Lower leg skin (tissue), 4 donors: ENCODE measurements at places on chromosomes 3 and 15.

GRCh38 chr3:99031778-99032177, 130.3 kb upstream of the DCBLD2 start:
- no peak for DNase-seq

GRCh38 chr15:39250001-39250400, 330.9 kb upstream of the THBS1 start:
- no peak for DNase-seq

GRCh38 chr3:51715977-51716294, 9.1 kb downstream of the GRM2 start:
- no peak for DNase-seq

- DNase-seq, result no peak
These were observed 13.3 kb upstream of the MYZAP start for GRCh38 chr15:57578288-57578900.

DNA sequence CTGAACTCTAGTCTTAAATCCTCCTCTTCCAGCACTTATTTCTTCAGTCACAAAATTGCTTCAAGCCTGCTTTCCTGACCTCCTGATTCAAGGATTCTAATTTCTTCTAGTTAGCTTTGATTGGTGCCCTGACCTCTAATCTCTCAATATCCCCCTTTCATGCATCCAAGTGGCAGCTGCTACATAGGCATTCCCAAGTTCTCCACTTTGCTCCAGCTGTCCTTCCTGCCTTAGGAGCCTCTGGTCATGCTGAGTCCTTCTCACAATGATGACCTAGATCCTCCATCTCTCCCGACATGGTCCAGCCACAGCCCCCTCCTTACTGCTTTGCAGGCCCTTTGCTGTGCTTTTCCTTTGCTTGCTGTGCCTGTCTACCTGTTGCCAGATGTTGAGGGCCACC, 347.8 kb upstream of the C2CD4B start:
- no peak for DNase-seq

DNA sequence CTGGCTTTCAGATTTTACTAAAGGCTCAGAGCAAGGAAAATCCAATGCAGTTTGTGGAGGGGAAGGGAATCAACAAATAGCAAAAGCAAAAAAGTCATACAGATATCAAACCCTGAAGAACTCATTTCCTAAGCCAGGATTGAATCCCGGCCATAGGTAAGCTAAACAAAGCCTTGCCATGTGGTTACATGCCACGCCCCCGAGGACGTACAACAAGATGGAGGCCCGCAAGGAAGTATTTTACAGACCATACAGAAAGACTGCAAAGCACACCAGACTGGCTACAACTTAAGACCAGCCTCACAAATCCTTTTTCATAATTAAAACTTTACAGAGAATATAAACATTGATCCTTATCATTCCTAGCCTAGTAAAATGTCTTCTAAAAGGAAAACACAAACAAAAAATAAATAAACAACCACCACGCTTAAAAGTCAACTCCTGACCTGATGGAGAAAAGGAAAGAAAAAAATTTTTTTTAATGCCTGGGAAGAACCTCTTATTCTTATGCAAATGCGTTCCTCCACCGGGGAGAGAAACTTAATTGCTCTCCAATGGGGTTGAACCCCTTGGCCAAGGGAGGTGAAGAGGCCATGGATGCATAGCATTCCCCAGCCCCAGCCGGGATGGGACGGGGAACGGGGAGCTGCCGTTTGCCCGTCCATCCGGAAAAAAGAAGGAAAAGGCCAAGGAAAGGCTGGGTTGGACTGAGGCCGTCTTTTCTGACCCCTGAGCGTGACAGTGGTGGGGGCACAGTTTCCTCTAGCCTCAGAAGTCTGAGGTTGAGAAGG, 39.3 kb downstream of the IL1RAP start:
- DNase-seq, result no peak

GRCh38 chr3:47313341-47314055, 30.8 kb downstream of the KLHL18 start:
- no peak for DNase-seq

- no peak for DNase-seq
These were observed 50.7 kb downstream of the ATG7 start for GRCh38 chr3:11322931-11323330.

- no peak for DNase-seq
These were observed 69.4 kb downstream of the ITPR1 start for GRCh38 chr3:4562595-4562994.

- no peak for DNase-seq
These were observed 165.5 kb upstream of the LRRN1 start for GRCh38 chr3:3633761-3634160.

DNA sequence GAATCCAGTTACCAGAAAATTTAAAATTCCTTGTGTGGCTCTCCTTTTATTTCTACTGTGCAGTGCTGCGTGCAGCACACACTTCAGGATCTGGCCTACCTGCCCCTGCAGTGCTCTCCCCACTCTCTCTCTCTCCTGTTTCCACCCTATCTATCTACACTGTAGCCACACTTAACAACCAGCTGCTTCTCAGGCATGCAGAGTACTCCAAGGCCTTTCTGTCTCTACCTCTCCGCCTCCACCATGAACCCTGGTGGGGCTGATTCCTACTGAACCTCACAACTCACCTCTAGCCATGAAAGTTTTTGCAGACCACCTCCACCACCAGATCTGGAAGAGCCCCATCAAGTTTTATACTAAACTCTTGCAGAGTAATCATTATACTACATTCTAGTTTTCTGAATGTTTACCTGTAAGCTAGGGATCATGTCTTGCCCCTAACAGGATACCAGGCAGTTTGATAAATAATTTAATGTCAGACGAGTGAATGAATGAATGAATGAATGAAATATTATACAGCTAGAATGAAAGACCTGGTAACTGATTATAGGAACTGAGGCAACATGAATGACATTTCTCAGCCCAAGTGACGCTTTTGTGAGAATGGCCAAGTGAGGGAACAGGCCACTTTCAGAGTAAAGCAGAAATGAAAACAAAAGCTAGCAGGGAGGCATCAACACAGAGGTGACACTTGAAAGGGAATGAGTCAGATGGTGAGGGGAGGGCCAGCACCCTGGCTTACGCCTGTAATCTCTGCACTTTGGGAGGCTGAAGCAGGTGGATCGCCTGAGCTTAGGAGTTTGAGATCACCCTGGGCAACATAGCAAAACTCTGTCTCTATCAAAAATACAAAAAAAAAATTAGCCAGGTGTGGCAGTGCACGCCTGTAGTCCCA, 363.5 kb downstream of the FOXP1 start:
- DNase-seq, result no peak

GRCh38 chr15:83890587-83890986, 236.7 kb downstream of the ADAMTSL3 start:
- DNase-seq, result no peak

DNA sequence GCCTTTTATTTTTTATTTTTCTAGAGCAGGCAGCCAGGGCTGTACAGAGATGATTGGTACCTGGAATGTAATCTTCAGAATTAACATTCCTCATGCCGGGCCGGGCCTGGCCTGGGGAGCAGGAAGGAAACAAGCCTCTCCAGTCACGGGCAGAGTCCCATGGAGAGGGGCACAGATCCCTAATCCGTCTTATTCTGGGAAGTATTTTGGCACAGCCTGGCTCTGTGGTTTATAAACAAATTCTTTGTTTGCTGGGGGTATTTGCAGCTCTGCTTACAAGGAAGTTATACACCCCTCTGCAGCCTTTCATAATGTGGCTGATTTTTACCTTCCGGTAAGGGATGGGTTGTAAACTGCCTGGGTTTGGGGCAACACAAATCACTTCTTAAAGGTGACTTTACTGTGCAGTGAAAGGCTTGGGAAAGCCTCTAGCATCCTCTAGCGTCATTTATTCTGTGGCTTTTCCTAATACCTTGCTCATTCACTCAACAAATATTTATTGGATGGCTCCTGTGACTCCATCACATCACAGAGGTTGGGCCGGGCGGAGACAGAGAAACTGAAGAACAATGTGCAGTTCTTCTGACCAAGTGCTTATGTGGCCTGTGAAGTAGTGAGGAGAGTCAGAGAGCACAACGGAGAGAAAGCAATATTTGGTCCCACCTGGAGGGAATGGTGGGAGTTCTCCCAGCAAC, 2.7 kb downstream of the SLC6A20 start:
- DNase-seq, result no peak

GRCh38 chr3:33658621-33658990, 59.4 kb downstream of the CLASP2 start:
- no peak for DNase-seq

DNA sequence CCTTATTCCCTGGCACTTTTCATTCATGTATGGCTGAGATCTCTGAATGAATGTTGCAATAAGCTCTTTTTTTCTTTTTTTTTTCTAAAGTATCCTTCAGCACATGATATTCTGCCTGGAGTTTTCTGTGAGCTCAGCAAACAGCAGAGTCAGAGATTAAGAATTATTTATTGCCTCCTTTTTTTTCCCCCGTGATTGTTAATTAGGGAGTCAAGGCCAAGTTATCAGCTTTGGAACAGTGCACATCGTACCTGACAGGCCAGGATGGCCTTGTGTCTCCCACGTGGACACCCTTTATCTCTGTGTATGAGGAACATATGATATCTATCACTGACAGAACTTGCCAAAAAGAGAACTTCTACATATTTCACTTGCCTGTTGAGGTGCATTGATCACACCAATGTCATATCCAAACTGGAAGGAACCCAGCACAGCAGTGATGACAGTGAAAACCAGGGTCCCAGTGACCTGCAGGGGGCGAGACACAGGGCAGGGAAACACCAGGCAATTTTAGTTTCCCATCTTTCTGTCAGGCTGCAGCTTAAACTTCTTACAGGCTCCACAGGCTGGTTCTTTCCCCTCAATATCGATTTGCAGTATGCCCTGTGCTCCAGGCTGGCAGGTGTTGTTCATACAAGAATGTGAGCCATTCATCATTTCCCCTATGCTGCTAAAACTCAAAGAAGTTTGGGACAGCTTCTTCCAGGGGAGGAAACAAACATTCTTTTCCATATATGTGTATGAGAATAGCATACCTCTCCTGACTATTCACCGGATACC, 8.2 kb downstream of the SLC2A2 start:
- no peak for DNase-seq

DNA sequence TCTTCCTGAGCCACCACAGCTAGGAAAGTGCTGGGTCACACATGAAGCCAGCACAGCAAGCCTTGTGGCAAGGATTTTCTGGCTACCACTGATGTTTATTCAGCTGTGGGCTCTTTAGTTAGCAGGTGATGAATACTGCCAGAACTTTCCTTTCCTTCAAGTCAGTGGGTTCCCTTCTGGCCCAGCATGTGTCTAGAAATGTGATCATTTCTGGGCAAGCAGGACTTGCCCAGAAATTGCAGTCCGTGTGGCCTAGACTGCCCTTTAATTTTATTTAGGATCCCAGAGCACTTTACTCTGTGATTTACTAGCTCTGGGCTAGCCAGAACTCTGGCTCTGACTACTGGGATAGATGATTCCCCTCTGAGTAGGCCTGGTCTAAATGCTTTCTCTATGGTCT, 397.5 kb downstream of the ZIC4 start:
- no peak for DNase-seq

DNA sequence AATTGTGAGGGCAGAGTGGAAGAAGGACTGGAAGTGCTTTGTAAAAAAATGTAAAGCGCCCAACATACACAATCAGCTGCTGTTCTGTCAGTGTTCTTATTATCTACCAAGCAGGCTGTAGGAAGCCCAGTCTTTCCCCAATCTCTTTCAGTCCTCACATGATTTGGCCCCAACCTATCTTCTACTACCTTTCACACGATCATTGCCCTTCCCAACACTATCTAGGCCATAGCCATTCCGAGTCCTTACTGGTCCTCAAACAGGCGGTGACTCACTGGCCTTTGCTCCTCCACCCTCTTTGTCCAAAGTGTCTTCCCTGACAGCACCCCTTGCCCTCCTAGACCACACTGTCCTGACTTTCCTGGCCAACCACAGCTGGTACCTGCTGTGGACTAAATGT, 861 bp upstream of the RFT1 start:
- DNase-seq, result no peak

DNA sequence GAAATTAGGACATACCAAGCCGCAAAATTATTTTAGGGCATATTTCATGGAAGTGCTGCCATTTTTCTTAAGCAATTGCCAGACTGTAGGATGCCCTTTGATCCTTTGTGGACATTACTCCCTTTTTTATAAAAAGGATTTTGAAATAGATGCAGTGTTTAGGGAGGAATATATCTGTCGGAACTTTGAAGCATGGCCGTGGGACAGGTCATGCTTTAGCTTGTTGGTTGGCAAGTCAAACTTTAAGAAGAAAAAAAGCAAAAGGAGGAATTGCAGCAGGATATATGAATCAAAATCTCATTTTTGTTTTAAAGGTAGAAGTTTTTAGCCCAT, 122.1 kb downstream of the MCTP2 start:
- no peak for DNase-seq

GRCh38 chr3:17552351-17552750, 190.1 kb downstream of the TBC1D5 start:
- no peak for DNase-seq

GRCh38 chr15:99476413-99477222, 89.2 kb upstream of the MEF2A start:
- peak; percentile 93 for DNase-seq

- no peak for DNase-seq
These were observed 135.7 kb upstream of the IL12A start for GRCh38 chr3:159852821-159853505.

- no peak for DNase-seq
These were observed 21.6 kb downstream of the B3GNT5 start for GRCh38 chr3:183274609-183275008.

GRCh38 chr3:142651711-142652110, 55.5 kb downstream of the PLS1 start:
- DNase-seq, result no peak

GRCh38 chr3:169146866-169147237, 516.7 kb downstream of the MECOM start:
- DNase-seq, result no peak

DNA sequence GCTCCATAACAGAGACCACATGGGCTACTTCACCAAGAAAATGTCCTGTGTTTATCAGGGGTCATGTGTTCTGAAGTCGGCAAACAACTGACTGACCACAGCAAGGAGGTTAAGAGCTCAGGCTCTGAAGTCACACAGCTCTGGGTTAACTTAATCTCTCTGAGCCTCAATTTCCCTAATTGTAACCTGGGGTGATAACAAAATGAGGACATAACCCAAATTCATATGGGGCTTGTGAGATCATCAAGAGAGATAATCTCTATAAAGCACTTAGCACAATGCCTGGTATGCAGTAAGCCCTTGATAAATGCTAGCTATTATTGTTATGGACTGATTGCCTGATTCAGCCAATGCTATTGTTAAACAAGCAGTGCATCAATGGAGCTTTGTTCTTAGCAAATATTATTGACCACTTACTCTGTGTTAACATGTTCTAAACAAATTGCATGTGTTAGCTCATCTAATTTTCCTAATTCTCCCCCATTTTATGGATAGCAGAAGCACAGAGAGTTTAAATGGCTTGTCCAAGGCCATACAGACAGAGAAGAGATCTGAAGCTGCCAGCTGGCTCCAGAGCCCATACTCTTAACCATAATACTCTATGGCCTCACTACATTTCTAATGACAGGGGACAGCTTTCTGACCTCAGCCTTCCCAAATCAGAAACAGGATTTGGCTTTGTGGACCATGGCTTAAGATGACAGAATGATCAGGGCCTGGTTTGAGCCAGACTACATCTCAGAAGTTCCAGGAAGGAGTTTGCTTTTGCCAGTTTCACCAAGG, 78.3 kb downstream of the SHQ1 start:
- DNase-seq, result no peak

- no peak for DNase-seq
These were observed 150.3 kb downstream of the PLCL2 start for GRCh38 chr3:17035033-17035432.

- DNase-seq, result no peak
These were observed 10.6 kb upstream of the KIF23 start for GRCh38 chr15:69403594-69403993.
